T-helper 2 cell (primary cell): ENCODE measurements at places on chromosomes 3 and 15.

DNA sequence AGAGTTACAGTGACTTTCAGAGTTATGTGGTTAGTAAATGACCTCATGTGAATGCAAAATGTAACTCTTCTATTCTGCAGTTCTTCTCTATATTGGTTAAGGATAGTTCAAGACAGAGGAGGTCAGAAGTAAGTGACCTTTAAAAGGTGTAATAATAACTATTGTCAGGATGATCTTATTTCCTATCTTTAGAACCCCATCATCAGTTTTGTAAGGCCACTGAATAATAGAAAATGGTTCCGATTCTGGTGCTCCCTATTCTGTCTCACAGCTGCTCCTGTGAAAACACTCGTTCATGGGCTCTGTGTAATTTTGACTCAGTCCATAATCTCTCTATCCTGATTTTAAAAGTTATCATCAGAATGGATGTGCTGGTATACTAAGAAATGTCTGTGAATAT lies 463.3 kb downstream of the LPP start:
- no peak for DNase-seq

- DNase-seq, result no peak
Measured at GRCh38 chr3:51974277-51974962, 444 bp upstream of the ABHD14A start.

DNA sequence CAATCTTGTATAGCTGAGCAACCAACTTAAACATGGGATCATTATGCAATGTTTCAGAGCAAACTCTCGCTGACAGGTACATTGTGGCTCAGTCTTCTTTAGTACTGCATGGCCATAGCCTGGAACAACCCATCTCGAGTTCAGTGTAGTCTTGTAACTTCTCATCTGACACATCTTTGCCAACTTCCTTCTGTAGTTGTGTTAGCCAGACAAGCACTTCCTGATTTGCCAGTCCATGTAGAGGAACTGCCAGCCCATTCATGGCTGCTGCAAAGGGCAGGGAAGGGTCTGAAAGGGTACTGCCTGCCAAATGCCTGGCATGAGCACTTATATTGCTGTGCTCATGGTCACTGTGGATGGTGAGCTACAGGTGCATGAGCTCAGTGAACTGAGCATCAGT lies 49.2 kb upstream of the CCDC54 start:
- no peak for DNase-seq

DNA sequence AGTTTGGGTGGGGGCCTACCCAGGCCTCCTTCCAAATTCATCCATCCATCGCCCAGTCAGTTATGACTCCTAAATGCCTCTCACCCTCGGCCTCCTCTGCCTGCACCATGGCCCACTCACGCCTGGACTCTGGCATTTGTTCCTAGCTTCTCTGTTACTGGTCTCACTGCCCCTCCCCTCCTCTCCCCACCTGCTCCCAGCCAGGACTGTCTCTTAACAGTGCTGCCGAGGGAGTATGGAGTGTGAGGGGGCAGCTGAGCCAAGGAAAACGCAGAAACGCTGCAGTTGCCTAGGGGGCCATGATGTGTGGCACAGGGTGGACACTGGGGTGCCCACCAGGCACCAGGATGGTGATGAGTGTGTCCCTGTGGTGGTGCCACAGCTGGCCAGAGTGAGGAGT lies 3.1 kb downstream of the RCCD1 start:
- DNase-seq, result no peak

- DNase-seq, result no peak
Measured at GRCh38 chr15:54226455-54226854, 248.2 kb downstream of the UNC13C start.
